ENCODE measurements at places on chromosomes 3 and 15. TPM values are rescaled to one million over a fixed set of nuclear protein-coding genes. Genes with fewer than 3 reads are reported as not detected.
A peak's percentile ranks its signal among the peaks of the same experiment; 100 is the strongest.

DNA sequence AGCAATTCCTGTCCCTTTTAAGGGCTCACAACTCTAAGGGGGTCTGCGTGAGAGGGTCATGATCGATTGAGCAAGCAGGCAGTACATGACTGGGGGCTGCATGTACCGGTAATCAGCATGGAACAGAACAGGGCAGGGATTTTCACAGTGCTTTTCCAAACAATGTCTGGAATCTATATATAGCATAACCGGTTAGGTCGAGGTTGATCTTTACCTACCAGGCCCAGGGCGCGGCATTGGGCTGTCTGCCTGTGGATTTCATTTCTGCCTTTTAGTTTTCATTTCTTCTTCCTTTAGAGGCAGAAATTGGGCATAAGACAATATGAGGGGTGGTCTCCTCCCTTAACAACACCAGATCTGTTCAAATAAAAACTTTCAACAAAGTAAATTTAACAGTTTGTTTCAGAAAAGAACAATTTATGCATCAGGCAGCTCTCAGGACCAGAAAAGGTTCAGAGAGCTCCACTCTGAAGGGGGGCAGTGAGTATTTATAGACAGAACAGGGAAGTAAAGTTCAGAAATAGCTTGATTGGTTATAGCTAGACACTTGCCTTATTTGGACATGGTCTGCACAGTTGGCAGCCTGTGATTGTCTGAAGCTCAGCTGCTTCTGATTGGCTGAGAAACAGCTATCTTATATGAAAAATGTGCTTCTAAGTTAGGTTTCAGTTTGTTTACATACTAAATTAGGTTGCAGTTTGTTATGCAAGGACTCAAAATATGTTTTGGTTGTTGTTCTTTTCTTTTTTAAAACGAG, 17.2 kb upstream of the B4GALT4 start:
- DNase-seq: peak; percentile 55

GRCh38 chr3:192958219-192958872, 40.7 kb upstream of the MB21D2 start:
- no peak for DNase-seq

- DNase-seq: no peak
These were observed 101.5 kb upstream of the SLC6A6 start for GRCh38 chr3:14300721-14301399.

DNA sequence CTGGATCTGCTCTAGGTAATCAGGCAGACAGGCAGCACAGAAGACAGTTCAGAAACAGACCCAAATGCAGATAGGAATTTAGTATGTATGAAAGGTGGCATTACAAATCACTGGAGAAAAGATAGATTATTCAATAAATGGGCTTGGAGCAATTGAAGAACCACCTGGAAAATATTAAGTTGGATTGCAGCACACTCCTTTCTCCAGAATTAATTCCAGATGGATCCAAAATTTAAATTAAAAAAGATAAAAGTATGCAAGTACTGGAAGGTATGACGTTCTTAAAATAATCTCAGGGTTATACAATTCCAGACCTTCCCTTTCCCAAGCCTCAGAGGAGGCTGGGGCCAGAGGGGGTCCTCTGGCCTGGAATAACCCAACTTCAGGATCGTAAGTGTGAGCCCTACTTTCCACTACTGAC, 32.5 kb downstream of the HRH1 start:
- DNase-seq: no peak

GRCh38 chr15:27483124-27483523, 512.1 kb downstream of the GABRG3 start:
- no peak for DNase-seq

GRCh38 chr15:88797663-88798339, 5.4 kb upstream of the ACAN start:
- no peak for DNase-seq

- peak; percentile 64 for DNase-seq
These were observed 55.0 kb upstream of the SOX14 start for GRCh38 chr3:137709011-137709601.

DNA sequence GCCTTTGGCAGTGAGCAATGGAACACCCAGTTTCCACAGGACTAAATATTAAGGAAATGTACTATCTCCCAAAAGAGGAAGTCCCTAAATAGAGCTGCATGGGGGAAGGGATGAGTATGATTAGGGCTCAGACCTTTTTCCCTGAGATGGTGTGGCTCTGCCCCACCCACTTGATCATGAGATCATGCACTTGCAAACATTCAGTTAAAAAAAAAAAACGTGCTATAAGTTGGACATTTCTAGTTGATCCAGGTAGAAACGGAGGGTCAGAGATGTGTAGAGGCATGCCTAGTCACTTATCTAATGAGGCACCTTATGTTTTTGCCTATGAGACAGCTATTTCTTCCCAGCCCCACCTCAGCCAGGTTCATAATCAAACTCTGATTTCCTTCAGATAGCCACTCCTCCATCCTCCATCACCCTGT, 24.5 kb upstream of the SSR3 start:
- DNase-seq: no peak

DNA sequence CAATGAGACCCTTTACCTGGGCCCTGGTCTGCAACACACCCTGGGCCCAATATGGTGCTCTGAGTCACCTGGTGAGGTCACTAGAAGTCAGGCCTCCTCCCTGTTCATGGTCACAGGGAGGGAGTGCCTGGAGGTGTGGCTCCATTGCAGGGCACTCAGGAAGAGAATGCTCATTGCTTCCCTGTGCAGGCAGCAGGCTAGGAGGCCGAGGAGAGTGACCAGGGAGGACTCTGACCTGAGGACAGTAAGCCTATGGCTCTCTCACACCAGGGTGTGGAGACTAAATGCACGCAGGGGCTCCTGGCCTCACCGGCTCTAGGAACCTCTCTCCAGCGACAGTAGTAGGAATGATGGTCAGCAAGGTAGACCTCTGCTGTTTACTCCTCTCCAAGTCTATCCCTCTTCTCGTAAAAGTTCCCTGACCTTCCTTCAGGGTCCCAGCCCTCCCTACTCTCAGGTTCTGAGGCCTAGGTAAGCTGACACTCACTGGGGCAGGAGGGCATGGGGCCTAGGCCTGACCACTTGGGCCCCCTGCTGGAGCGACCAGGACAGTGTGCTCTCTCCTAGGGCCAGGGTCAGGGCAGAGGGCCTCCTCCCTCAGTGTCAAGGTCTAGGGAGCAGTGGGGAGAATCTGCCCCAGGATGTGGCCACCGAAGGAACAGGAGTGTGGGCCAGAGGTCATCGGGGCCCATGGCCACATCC, 9.6 kb upstream of the SLCO2A1 start:
- DNase-seq: no peak

- DNase-seq: no peak
These were observed 9.3 kb upstream of the MELTF start for GRCh38 chr3:197038679-197039462.

GRCh38 chr3:16186565-16186964, 12.1 kb downstream of the GALNT15 start:
- DNase-seq: no peak

- peak; percentile 61 for DNase-seq
These were observed 141.4 kb upstream of the MRPS22 start for GRCh38 chr3:139202226-139202958.

DNA sequence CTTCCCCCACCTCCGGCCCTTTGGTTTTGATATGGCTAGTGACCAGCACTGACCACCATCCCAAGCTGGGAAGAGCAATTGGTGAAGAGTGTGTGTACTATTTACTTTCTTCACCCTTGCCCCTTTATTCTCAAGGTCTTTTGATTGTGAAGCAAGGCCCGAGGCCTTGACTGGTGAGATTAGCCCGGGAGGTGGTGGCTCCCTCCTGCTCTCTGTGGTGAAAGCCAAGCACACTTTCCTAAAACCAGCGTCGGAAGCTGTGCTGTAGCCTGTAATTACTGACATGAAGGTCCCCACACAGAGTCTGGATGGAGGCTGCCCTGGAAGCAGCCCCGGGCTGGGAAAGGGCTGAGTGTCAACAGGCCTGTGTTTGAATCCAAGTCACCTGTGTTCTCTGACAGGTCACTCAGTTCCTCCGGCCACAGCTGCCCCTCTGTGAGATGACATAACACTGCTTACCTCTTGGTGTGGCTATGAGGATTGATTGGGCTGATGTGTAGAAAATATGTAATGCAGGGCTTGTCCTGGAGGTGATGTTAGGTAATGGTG, 60.5 kb upstream of the PRR23C start:
- no peak for DNase-seq

DNA sequence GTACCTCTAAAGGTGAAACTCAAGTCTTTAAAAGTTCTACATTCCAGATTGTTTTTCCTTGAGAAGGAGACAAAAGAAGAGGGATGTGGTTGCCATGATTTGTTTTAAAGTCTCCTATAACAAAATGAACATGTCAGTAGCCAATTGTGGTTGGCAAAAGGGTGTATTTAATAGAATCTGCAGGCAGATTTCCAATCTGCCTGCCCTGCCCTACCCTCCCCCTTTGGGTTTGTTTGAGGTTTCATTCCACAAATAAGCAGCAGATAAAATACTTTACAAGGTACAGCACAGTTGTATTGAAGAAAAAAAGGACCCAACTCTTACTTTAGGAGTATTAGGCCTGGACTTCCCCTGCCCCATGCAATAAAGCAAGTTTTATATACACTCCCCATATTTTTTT, 59.5 kb downstream of the MLH1 start:
- no peak for DNase-seq

- DNase-seq: peak; percentile 56
These were observed 41.1 kb upstream of the AP3B2 start for GRCh38 chr15:82750831-82751180.

GRCh38 chr3:13821126-13821525, 58.7 kb downstream of the WNT7A start:
- no peak for DNase-seq

CAPN3 gene
- 3.2 TPM for total RNA-seq

ZNF35 gene
- total RNA-seq: 7.0 TPM

TRPM1 gene
- total RNA-seq: not detected

WWTR1 gene
- 0.11 TPM for total RNA-seq

JAGN1 gene
- total RNA-seq: 33.5 TPM

PCBP4 gene
- total RNA-seq: 16.9 TPM

MESP1 gene
- total RNA-seq: not detected
